ENCODE measurements at places on chromosomes 6 and 20.

DNA sequence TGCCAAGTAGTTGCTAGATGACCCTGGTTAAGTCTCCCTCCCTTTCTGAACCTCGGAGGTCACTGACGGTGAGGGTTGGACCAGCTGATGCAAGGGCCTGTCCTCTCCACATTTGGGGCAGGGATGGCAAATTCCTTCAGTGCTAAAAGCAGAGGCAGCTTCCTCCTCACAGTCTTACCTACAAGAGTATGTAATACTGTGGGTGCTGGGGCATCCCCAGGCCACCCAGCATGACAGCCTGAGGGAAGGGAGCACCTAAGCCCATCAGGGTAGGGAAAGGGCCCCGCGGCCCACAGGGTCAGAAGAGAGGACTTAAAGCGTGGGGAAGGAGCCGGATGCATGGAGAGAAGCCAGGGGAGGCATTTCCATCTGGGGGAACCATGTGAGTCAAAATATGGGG, 38.0 kb downstream of the TGM3 start:
- DNase-seq = no peak

GRCh38 chr6:12313306-12313991, 23.3 kb downstream of the EDN1 start:
- DNase-seq = no peak

- DNase-seq = no peak
These were observed 150.1 kb downstream of the HAO1 start for GRCh38 chr20:7790189-7790588.

DNA sequence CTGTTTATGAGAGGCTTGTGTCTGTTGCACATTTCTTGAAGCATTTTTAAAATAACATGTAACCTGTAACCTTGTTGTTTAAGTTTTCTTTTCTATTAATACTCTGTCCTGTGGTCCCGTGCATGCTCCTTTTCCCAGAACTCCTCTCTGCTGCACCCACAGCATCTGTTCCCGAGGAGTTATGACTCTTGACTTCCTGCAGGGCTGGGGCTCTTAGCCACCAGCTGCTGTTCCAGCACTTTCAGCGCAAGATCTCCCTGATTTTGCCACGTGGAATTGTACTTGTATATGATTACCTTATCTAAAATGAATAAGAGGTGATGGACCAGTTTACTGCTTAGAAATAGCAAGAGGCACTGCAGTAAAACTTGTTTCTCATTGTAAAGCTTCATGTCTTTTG, 150.6 kb downstream of the QKI start:
- no peak for DNase-seq

DNA sequence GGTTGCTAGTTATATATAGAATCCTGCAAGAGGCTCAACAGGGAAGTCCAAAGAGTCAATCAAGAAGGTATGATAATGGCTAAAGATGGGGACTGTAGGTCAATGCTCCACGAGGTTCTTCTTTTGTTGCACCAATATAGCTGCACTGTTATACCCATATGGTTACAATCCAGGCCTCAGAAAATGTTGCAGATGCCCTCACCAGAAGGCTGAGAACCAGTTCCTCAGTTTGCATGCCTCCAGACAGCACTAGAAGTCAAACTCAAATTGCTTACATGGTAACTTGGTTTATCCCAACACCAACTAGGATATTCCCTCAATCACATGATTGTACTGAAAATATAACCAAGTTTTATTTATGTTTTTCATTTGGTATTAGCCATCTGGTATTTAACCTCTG, 12.1 kb downstream of the EEF1A1 start:
- DNase-seq = no peak

DNA sequence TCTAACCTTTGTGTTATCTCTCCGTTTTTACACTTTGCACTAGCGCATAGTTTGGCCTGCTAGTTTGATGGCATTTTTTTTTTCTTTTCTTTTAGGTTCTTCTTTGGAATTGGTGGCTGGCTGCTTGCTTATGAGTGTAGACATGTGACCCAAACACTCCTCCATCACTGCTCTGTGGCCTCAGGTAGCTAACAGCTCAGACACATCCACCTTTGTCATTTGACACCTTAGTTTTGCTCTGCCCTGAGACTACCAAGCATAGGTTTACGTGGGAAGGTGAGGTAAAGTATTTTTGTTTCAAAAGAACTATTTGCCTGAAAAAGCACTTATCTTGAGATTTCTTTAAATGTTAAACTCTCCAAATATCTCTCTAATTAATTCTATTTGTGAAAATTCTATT, 368.4 kb upstream of the MAP3K7 start:
- DNase-seq = no peak

DNA sequence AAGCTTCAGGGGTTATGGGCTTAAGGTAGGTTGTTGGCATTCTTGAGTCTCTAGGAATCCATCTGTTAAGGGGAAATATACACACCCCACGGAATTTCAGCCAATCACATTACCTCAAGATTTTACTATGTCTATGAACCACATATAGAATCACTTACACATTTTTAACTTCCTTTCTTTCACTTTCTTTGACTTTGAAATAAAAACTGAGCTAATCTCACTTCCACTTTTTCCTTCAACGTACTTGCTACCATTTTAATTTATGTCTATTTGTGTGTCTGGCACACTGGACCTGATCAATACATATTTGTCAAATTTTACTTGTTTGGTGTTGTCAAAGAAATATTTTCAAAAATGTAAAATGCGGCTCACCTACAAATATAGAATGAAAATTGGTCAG, 545.4 kb upstream of the JAG1 start:
- no peak for DNase-seq

GRCh38 chr6:4677011-4677750, 99.0 kb upstream of the CDYL start:
- no peak for DNase-seq

DNA sequence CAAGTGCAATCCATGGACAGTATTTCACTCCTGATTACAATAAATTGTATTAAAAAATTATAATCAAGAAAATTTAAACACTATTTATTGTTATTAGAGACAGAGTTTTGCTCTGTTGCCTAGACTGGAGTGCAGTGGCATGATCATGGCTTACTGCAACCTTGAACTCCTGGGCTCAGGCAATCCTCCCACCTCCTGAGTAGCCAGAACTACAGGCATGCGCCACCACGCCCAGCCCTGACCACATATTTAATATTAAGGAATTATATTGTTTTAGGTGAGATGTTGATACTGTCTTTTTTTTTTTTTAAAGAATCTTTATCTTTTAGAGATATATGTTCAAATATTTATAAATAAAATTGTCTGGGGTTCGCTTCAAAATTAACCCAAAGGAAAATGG, 14.6 kb downstream of the LCA5 start:
- no peak for DNase-seq

DNA sequence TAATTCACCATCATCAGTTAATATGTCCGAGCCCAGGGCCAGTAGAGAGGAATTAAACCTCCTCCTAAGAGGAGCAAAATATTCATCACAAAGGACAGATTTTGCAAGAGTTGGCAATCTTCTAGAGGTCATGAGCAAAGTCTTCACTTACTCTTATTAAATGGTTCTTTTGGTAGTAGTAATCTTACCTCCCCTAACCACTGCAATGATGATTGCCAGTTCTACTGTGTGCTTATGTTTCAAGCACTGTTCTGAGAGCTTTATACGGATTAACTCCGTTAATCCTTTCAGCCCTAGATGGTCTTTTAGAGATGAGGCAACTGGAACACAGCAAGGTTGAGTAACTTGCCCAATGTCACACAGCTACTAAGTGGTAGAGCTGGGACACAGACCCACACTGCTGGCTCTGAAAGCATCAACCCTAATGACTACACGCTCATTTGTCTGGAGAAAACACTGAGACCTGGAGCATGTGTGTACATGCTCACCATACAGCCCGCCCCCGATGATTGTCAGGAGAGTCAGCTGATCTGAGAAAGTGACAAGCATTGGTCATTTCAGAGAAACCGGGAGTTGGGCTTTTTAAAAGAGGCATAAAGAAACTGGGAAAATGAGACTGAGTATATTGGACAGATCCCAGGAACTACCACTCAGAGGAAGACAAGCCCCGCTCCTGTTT, 276.0 kb downstream of the NRN1 start:
- no peak for DNase-seq

DNA sequence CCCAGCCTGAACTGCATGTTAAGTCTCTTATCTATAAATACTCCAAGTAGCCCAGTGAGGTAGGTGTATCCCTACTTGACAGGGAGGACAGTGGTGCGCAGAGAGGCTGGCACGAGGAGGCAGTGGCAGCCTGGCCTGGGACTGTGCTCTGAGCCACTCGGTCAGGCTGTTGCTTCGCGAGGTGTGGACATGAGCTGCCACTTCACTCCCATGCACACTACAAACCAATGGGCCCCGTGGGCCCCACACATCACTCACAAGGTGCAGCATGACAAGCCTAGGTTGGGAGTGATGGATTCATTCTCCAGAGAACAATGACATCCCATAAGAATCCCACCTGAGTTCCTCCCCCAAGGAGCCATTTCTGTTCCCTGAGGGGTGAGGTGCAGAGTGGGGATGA, 54.9 kb downstream of the TMEM242 start:
- DNase-seq = no peak

GRCh38 chr6:151847064-151847463, 39.6 kb downstream of the ESR1 start:
- DNase-seq = no peak

DNA sequence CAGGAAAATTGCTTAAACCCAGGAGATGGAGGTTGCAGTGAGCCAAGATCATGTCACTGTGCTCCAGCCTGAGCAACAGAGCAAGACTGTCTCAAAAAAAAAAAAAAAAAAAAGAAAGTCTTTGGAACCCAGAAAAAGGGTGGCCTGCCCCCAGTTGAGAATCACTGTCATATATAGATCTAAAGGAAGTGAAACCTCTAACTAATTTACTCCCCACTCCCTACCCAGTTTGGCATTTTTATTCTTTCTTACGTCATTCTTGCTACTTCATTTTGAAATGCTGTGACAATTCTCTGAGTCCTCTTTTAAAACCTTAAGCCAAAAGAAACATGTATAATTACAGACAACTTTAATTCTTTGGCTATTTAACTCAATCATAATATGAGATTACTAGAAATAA, 254.8 kb downstream of the CDC5L start:
- DNase-seq = no peak

GRCh38 chr6:169567819-169568218, 134.0 kb downstream of the WDR27 start:
- no peak for DNase-seq

- no peak for DNase-seq
These were observed 173.6 kb downstream of the MTFR2 start for GRCh38 chr6:136076496-136076895.

GRCh38 chr6:38302081-38302480, 337.6 kb downstream of the BTBD9 start:
- no peak for DNase-seq

GRCh38 chr6:142384519-142385254, 82.9 kb downstream of the ADGRG6 start:
- no peak for DNase-seq

DNA sequence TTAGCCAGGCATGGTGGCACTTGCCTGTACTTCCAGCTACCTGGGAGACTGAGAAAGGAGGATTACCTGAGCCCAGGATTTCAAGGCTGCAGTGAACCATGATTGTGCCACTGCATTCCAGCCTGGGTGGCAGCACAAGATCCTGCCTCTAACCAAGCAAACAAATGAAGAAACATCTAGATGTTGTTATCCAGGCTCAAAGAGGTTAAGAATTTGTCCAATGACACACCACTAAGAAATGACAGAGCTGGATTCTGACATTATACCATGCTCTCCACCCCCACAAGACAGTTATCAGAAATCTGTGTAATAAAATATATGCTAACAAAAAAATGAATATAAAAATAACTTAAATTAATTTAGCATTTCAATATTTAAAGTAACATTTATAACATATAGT, 925.5 kb upstream of the SLC35B3 start:
- no peak for DNase-seq

- no peak for DNase-seq
These were observed 537 bp downstream of the TCP1 start for GRCh38 chr6:159788753-159789376.

DNA sequence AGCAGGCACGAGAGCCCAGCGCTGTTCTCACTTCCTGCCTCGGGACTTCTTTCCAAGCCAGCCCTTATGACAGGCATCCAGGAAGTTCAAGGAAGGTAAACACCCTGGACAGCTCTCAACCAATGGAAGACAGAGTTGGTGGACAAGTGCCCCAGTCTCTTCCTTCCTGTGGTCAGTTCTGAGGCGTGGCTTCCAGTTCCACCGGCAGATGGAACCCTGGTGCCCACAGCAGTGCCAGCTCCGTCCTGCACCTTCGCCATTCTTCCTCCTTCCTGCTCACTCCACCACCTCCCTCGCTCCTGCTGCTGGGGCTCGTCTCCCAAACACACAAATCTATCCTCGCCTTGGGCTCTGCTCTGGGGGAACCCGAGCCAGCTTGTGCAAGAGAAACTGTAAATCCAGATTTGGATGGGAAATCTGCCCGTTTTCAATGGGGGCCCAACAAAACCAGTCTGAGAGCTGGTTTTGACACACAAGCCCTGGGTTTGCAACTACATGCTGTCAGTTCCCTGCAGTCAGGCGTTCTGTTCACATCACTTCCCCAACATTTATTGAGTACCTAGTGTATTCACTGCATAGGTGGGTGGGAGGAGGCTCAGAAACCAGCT, 162.7 kb downstream of the GRM4 start:
- no peak for DNase-seq

DNA sequence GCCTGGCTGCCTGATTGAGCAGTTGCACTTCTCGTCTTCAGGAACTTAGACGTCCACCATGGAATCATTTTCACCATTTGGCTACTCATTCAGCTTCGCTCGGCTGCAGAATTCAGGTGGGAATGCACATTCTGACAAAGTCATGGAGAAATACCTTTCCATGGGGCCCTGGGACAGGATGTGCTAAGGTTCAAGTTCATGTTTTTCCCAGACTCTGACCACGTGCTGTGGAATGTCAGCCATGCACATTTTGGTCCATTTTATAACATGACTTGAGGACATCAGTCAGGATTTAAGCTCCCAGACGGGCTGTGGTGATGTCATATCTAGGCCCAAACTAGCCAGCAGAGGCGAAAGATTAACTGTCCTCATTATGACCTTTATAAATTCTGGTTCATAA, 205.3 kb downstream of the TBXT start:
- DNase-seq = no peak

All from stimulated activated CD4-positive, alpha-beta T cell treated with anti-CD3 and anti-CD28 coated beads, Interleukin-15, amount 100 ng/mL, for 1 hour (primary cell).